ENCODE measurements at places on chromosomes 6 and 20.
A peak's percentile ranks its signal among the peaks of the same experiment; 100 is the strongest.

GRCh38 chr20:47283411-47283810 lies 73.1 kb downstream of the ZMYND8 start:
- DNase-seq: no peak

DNA sequence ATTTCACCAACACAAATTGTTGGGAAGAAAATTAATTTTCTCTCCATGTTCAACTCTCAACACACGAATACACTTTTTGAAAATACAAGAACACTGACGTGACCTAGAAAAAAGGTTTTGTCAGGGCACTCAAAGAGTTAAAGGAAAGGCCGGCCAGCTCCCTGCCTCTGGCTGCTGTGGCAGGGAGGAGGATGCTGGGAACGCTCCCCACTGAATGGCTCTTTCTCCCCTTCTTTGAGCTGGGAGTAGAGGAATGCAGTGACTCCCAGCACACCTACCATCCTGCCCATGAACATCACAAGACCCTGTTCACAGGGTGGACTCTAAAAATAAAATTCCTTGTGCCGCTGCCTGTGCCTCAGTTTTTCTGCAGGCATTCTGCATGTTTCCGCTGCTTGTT lies 47.0 kb downstream of the MAP3K5 start:
- no peak for DNase-seq

- DNase-seq: no peak
These were observed 94.4 kb upstream of the NAA20 start for GRCh38 chr20:19922716-19923115.

GRCh38 chr20:33731693-33732165 lies at the start of gene ZNF341:
Gene ZNF341 (plus strand): TSS chr20:33731996. CDS start chr20:33732022, 26 bp downstream.
- DNase-seq: peak; percentile 88

- DNase-seq: no peak
These were observed 79.8 kb upstream of the SCAF8 start for GRCh38 chr6:154653385-154653784.

DNA sequence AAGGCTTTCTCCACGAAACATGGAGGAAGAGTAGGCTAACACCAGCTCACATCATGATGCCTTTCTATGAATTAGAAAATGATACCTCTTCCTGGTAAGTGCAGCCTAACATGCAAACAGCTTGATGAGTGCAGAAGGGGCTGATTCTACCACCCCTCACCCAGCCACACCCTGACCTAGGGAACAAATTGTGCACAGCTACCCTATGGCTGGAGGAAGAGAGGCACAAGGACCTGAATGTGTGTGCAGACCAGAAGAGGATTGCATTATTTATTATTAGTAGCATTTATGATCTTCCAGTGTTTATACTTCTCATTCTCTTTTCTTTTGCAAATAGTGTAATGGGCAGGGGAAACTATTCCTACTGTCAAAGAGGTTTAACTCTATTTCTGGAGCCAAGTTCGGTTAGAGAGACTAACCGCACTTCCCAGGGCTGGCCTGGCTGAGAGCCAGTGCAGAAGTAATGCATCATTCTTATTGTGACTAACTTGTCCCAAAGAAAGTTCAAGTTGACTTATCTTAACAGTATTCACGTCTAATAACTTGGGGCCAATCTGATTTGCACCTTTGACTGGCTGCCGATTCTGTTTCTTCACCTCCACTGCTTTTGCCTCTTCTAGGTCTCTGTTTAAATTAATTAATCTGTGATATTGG lies 237.5 kb downstream of the CD83 start:
- DNase-seq: no peak

DNA sequence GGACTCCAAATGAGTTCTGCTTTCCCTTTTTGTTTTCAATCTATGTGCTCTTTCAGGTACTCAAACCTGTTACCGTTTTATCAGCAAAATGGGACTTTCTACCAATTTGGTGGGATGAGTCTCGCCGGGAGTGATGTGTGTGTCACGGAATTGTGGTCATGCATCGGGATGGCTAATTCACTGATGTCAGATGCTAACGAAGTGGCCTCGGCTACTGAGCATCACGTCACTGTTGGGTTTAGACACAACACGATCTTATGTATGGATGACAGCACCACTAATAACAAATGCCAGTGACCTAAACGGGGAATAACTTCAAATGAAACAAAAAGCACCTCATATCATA lies 1.6 kb upstream of the PCK1 start:
- DNase-seq: no peak

- no peak for DNase-seq
These were observed 108.5 kb downstream of the UNC5CL start for GRCh38 chr6:40930555-40930954.

DNA sequence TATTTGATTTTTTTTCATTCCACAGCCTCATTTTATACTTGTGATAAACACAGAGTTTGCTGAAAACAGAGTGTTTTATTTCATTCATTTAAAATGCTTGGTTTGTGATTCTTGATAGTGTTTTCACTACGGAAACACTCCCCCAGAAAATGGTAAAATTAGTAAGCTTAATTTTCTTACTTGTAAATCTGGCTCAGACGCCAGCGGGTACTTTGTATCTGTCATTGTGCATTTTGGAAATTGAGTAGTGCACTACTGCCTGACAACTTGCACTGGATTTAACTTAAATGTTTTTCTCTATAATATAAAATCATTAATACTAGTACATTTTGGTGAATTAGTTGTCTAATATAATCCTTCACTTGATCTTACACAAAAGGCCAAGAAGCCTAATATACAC lies 37.0 kb upstream of the HINT3 start:
- DNase-seq: no peak

DNA sequence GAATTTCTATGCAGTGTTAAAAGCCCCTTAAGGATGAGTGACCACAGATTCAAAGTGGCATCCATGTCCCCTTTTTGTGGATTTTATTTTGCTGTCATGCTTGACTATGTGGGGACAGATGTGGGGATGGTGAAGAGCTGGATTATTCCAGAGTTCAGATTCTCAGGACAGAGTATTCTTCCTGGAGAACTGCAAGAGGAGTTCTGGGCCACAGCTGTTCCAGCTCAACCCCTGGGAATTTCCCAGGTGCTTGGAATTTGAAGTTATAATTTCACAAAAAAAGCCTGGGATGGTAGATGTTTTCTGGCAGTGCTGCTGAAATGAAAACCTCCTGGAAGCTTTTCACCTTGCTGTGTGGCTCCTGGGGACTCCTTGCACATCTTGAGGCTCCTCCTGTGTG lies 671.8 kb upstream of the MARCKS start:
- DNase-seq: no peak

DNA sequence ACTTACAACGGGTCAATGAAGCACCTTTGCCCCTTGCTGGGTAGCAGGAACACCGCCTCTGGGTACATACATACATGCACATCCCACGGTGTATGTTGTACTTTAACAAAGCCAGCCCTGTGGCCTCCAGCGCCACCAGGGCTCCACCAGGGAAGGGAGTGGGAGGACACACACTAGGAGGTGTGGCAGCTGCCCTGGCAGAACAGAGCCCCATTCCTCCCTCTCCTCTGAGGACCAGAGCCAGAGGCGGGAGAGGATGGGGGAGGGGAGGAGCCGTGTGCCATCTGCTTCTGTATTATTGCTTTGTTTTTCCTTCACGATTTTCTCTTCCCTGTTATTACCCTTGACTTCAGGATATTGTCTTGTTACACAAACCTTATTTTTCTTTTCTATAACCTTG lies 105.8 kb upstream of the TRAF3IP2 start:
- DNase-seq: no peak

GRCh38 chr20:37977786-37978185 lies 55.5 kb downstream of the TTI1 start:
- DNase-seq: no peak

DNA sequence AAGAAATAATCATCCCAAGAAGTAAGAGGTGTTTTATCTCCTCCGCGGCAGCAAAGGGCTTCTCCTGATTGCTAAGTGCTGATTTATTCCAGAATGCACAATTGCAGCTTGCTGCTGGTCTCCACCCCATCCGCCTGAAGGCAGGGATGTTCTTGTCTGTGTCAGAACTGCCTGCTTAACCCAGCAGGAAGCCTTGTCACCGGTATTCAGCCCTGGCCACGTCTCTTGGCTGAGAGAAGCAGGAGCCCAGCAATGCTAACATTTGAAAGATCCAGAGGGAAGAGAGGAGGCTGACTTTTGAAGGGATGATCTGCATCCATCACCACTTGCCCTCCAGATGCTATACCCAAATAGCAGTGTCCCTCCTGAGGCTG lies 4.2 kb downstream of the SCML4 start:
- DNase-seq: peak; percentile 42

DNA sequence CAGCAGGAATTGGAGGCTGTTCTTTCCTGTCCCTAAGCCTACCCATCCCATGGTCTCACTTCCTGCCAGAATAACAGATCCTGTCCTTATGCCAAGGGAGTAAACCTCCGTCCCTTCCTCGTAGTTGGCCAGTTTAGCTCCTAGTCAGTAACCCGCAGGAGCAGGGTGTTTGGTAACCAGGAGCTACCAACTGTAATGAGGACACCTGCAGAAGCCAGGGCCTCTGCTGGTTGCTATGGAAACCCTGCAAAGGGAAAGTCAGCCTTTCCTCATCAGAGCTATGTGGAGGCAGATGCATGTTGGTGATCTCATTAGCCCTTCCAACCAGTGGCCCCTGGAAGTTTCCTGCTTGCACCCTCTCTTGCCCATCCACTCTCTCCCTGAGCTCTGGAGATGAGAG lies 368.2 kb upstream of the SULF2 start:
- DNase-seq: no peak

GRCh38 chr6:37036146-37036545 lies 30.7 kb downstream of the FGD2 start:
- no peak for DNase-seq

DNA sequence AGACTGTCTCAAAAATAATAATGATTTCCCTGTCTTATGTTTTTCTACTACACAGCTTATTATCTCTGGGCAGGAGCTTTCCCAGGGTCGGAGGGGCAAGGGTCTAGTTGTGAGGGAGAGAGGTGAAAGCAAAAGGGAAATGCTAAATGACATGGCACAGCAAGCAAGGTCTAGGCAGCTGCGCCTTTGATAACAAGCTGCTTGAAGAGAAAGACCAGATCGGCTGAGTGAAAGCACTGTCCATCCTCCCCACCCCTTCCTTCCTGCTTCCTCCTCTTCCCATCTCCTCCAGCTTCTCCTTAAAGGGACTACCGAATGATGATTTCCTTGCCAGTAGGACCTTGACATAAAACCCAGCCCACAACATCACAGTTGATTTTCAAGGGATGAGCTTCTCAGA lies 158.1 kb upstream of the AKAP12 start:
- no peak for DNase-seq

- DNase-seq: no peak
These were observed 79.0 kb downstream of the BACH2 start for GRCh38 chr6:90217506-90218127.

GRCh38 chr6:22828179-22829062 lies 259.1 kb downstream of the HDGFL1 start:
- DNase-seq: no peak

GRCh38 chr20:59441860-59442810 lies 141.7 kb downstream of the EDN3 start:
- DNase-seq: no peak

GRCh38 chr6:32973144-32974015 lies 5.0 kb downstream of the BRD2 start:
- DNase-seq: peak; percentile 59

- no peak for DNase-seq
These were observed 9.8 kb downstream of the SYCP2L start for GRCh38 chr6:10896691-10897090.

- peak; percentile 14 for DNase-seq
These were observed 69.6 kb downstream of the TBXT start for GRCh38 chr6:166097914-166098522.

DNA sequence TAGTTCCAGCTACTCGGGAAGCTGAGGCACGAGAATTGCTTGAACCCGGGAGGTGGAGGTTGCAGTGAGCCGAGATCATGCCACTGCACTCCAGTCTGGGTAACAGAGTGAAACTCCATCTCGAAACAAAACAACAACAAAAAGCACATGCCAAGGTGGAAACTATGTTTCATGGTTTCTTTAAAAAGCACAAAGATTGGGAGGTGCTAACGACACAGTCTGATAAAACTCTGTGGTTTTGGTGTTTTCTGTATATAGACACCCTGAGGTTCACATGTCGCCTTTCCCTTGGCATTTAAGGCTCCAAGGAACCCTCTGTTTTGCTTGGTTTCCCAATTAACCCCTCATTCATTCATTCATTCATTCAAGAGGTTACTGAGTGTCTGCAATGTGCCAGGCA lies 253.4 kb upstream of the SULF2 start:
- no peak for DNase-seq

- DNase-seq: no peak
These were observed 4.4 kb downstream of the MYB start for GRCh38 chr6:135185483-135185882.

DNA sequence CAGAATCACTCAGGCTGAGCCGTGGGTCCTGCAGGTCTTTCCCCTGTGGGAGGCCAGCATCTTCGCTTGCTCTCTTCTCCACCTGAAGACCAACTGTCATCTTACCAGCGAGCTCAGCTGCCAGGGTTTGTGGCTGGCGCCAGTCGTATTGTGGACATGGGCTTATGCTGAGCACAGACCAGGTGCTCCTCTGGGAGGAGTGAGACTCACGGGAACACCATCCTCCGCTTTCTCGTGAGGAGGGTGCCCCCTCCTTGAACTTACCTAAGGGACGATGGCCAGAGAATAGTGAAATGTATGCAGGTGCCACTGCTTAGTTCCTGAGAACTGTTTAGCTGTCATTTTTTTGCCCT lies 17.1 kb downstream of the WRNIP1 start:
- DNase-seq: no peak

GRCh38 chr6:95185874-95186273 lies 391.5 kb upstream of the MANEA start:
- DNase-seq: no peak

DNA sequence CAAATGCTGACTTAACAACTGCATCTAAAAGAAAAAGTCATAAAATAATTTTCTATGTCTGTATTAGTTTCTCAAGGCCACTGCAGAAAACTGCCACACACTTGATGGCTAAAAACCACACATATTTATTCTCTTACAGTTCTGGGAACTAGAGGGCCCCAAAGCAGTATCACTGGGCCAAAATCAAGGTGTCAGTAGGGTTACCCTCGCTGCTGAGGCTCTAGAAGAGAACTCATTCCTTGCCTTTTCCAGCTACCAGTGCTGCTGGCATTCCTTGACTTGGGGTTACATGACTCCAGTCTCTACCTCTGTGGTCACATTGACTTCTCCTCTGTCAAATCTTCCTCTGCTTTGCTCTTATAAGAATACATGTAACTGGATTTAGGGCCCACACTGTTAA lies 124.6 kb upstream of the THEMIS start:
- no peak for DNase-seq

DNA sequence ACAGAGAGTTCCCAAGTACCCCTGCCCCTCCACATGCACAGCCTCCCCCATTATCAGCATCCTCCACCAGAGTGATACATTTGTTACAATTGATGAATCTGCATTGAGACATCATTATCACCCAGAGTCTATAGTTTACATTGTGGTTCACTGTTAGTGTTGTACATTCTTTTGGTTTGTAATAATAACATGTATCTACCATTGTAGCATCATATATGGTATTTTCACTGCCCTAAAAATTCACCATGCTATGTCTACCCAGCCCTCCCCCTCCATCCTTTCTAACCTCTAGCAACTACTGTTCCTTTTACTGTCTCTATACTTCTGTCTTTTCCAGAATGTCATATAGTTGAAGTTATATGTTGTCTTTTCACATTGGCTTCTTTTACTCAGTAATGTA lies 273.9 kb upstream of the RNF217 start:
- no peak for DNase-seq

- DNase-seq: no peak
These were observed 36.2 kb upstream of the GCNT2 start for GRCh38 chr6:10484912-10485311.

Data from central memory CD4-positive, alpha-beta T cell (primary cell).